Stimulated activated CD8-positive, alpha-beta memory T cell treated with anti-CD3 and anti-CD28 coated beads, Interleukin-15, amount 100 ng/mL, for 4 hours (primary cell): ENCODE measurements at places on chromosomes 12 and 14.

DNA sequence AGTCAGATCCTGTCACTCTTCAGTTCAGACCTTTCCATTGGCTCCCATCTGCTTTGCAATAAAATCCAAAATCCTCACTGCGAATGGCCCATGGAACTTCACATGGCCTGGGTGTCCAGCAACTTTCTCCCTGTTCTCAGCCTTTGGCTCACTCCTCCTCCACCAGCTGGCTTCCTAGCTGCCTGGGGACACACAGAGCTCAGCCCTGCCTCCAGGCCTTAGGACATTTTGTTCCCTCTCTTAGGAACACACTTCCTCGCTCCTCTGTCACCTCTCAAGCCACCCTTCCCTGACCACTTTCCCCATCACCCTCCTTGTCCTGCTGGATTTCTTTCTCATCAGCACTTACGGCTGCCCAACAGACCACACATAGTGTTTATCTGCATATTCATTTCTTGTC is 419.6 kb downstream of the MED13L start:
- DNase-seq: no peak

- no peak for DNase-seq
Observed at GRCh38 chr12:19710811-19711793, 271.8 kb downstream of the AEBP2 start.

DNA sequence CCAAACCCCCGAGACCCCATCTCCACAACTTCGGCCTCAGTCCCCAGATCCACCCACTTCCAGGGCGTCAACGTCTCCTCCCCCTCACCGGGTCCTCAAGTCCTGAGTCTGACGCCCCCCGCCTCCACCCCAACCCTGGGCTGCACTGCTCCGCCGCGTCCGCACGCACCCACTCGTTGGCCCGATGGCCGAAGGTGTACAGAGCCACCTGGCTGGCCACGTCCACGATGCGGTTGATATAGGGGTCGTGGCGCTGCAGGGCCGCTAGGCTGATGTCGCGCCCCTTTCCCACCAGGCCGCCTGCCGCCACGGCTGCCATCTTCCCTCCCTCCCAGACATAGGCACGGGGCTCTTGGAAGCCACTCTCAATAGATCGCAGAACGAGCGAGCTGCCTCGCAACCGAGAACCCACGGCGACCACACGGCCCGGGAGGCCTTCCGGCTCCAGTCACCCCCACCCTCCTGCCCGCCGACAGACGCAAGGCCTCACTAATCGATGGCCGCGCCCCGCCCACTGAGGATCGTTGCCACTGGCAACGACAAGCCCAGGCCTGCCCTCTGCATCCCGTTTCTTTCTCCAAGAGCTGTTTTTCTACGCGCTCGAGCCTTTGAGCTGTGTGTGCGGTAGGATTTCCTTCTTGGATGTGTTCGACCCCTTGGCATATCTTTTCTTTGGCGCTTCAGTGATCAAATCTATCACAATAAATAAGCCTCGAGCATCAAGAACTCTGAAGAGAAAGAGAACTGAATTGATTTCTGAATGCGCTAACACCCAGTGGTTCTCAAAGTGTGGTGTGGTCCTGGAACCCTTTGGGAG is at the start of gene DCP1B:
Gene DCP1B (minus strand): TSS at position 345 of the 817 bp plus-strand sequence. CDS start 26 bp downstream, at position 319.
- peak; percentile 85 for DNase-seq

DNA sequence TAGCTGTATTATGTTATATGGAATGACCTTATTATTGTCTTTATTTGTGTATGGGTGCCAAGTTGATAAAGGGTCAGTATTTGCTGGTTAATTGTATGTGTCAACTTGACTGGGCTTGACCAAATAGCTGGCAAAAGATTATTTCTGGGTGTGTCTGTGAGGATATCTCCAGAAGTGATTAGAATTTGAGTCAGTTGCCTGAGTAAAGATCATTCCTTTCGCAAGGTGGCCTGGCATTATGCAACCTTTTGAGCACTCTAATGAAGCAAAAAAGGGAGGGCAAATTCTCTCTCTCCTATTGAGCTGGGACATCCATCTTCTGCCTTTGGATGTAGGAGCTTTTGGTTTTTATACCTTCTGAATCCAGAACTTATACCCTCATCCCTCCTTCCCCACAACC is 82.2 kb downstream of the ATXN7L3B start:
- DNase-seq: no peak

DNA sequence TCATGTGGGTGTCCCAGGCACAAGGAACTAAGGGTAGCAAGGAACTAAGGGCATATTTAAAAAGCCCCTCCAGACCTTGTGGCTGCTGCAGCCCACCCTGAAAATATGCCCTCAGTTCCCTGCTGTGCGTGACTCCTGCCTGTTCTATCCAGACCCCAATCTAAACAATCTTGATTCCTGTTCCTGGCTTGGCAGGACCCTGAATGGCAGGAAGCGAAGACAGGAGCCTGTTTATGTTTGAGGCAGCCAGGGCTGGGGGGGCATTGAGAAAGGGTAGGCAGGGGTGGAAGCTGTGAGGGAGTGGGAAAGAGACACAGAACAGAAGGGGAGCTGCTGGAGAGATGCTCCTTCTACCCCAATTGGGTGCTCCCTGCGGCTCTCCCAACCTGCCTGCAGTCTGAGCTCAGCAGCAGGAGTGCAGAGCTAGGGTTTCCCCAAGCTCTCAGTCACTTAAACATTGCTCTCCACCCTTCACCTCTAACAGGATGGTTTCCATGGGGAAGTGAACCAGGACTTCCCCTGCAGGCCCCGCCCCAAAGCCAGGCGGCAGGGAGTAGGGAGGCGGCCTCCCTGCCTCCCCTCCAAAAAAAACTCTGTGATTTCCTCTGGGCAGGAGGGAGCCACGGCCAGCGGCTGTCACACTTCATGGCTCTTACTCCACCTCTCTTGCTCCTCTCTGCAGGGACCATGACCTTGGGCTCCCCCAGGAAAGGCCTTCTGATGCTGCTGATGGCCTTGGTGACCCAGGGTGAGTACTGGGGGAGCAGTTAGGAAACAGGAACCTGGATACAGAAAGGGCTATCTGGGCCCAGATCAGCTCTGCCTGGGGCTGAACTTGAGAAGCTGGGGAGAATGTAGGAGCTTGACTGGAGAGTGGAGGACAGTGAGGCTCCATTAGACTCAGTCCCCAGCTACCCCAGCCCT is 4.7 kb downstream of the ACVRL1 start:
- no peak for DNase-seq

DNA sequence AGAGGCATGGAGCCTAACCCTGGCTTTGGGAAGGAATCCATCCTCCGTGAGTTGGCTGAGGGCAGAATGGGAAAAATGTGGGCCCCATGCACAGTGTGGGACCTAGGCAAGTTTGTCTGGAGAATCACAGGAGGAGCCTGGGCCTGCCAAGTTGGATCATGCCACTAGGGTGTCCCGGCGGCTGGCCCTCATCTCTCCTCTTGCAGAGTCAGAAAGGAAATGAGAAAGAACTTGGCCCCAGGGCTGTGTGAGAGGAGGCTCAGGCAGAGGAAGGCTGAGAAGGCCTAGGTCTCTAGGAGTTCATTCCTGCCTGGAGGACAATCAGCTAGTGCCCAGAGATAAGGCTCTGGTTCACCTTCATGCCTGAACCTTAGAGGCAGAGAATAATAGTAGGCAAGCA is 2.5 kb upstream of the ESRRB start:
- DNase-seq: no peak
